ENCODE measurements at places on chromosomes 12 and 14.

GRCh38 chr12:92601176-92601575 lies 101.6 kb upstream of the PLEKHG7 start:
- DNase-seq, result no peak

GRCh38 chr14:71918955-71919354 lies 13.3 kb upstream of the RGS6 start:
- DNase-seq, result peak; percentile 9

DNA sequence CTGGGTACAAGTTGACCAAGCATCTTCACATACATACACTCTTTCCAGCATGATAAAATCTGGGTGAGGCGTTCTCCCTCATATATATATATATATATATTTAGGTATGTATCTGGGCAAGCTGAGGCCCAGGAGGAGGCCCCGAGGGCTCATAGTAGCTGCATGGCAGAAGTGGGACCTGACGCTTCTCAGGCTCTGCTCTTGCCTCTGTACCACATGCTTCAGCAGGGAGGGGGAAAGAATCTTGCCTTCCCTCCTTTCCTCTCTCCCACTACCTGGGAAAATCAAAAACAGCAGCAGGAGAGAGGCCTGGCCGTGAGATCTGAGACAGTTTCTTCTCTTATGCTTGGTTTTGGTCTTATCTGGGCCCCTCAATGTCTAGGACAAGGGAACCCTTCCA lies 9.2 kb downstream of the PPP1R1A start:
- DNase-seq, result no peak

DNA sequence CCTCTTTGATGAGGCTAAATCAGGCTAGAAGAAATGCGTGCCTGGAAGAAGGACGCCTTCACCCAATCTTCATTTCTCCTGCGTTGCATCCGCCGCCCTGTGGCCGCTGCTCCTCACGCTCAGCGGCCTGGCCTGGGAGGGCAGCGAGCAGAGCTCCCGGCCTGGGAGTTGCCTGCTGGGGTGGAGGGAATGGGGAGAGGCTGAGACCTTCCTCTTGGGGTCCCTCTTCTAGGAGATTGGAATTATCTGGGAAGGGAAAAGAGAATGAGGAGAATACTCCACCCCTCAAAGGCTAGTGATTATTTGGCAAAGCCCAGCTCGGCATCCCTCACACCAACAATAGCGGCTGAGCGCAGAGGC lies 2.4 kb upstream of the HOXC12 start:
- no peak for DNase-seq

GRCh38 chr14:69268223-69268622 lies 8.3 kb downstream of the GALNT16 start:
- DNase-seq, result no peak

DNA sequence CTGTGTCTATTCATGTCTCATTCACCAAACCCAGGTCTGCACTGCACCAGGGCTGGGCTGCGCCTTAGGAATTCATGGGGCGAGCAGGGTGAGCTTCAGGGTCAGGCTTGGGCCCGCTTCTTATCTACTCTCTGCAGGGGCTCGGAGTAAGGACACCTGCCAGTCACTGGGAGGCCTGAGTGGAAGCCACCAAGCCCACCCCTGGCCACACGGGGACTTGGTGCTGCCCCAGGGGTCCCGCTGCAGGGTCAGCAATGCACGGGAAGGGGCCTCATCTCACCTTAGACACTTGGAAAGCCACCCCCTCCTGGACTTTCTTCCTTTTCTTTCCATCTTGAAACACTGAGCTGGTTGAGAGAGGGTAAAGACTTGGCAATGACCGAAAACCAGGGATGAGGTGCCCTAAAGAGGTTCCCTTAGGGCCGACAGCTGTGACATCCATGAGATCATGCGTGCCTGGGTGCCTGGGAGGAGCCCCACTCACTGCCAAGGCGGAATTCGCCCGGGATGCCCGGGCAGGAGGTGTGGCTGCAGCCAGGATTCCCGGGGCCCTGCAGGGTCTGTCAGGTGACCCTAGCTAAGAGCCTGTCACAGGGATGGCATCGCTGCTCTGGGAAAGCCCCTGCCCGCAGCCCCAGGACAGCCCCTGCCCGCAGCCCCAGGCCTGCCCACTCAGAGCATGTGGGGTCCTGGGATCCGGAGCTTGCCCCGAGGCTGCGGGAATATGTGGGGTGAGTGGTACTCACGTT lies 45.5 kb upstream of the EML1 start:
- no peak for DNase-seq

DNA sequence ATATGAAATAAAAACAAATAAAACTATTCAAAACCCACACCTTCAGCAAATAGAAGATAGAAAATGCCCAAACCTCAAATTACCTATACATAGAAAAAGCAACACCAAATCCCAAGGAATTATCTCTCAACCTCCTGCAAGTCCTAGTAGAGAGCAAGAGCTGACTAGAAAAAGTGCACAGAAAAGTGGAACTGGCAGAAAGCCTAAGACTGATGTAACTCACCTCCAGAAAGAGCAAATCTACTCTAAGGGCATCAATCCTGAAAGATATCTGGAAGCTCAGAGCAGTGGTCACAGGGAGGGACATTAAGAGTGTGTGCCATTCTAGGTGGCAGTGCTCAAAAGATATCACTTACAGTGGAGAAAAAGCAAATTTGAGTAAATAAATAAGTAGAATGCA lies 62.1 kb upstream of the PLEKHG7 start:
- no peak for DNase-seq

- no peak for DNase-seq
These were observed 843.5 kb downstream of the BCL11B start for GRCh38 chr14:98428483-98428994.

DNA sequence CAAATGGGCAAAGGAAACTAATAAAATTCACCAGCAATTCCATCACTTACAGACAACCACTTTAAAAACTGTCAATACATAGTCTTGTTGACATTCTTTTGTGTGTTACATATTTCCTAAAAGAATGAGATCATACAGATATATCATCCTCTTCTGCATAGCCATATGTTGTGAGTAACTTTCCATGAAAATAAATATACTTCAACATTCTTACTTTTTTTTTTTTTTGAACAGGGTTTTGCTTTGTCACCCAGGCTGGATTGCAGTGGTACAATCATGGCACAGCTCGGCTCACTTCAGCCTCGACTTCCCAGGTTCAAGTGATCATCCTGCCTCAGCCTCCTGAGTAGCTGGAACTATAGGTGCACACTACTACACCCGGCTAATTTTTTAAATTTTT lies 20.9 kb downstream of the ZC2HC1C start:
- no peak for DNase-seq

DNA sequence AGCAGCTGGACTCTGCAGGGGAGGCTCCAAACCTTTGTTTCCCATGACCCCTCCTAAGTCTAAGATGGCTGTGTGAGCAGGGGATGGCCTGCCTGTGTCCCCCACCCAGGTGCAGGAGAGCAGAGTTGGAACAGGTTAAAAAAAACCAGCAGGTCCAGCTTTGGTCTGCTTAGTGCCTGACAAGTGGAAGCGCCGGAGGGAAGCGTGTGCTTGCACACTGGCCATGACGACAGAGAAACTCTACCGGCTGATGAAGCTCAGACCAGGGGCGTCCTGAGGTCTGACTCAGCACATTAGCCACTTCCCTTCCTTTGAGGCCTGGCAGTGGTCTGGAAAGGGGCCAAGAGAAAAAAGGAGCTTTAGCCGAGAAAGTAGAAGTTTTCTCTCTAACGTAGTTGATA lies 280.1 kb downstream of the VRK1 start:
- DNase-seq, result peak; percentile 22

DNA sequence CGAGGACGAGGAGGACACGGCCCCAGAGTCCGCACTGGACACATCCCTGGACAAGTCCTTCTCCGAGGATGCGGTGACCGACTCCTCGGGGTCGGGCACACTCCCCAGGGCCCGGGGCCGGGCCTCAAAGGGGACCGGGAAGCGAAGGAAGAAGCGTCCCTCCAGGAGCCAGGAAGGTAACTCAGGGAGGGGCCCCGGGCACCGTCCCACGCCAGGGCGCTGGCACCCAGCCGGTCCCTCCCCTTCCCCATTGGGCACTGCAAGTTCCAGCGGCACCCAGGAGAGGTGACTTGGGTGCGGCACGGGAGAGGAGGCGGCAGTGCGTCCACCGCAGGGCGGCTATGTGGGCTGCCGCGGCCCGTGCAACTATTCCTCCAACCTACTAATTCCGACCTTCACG lies 9.3 kb upstream of the ADSS1 start:
- no peak for DNase-seq

DNA sequence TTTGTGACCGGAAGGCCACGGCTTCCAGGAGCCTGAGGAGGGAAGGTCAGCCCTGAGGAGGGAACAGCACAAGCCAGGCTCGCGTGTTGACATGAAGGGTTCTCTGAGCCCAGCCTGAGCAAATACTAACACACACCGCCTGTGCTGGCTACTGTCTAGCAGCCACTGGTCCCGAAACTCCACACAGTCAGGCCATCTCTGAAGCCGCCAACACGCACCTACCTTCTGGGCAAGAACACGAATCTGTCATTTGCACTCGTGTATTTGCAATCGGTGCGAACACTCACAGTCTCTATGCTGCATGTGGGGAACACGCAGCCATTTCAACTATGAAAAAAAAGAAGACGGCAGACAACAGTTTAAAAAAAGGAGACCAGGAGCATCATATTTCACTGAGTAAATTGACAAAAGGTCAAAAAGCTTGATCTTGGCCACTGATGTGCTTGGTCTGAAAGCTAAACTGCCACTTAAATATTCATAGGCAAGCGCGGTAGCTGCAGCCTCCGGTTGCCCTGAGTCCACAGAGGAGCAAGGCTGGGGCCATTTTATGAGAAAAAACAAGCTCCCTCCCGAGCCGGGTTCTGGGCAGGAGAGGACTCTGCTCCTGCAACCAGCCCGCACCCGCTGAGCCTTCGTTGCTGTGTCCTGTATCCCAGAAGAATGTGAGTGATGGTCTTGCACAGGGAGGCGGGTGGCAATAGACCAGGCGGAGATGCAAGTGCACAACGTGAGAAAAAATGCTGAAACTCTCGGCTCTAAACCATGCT lies 57.8 kb downstream of the RIMBP2 start:
- no peak for DNase-seq

- DNase-seq, result no peak
These were observed 1315.2 kb downstream of the LRFN5 start for GRCh38 chr14:42921901-42922300.

DNA sequence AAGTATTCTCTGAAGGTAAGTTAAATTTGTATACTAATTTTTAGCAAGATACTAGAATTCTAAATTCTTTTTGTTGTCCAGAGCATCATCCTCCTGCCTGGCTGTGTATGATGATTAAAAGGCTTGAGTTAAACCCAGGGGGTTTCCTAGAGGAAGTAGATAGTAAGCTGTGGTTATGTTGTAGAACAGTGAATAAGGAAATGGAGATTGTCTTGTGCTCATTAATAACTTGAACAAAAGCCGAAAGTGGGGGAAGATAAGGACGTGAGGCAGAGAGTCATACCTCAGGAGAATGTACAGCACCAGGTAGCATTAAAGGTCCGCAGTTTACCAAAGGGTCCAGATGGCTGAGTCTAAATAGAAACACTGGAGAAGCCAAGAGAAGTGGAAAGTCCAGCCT lies 42.0 kb downstream of the CKB start:
- no peak for DNase-seq

DNA sequence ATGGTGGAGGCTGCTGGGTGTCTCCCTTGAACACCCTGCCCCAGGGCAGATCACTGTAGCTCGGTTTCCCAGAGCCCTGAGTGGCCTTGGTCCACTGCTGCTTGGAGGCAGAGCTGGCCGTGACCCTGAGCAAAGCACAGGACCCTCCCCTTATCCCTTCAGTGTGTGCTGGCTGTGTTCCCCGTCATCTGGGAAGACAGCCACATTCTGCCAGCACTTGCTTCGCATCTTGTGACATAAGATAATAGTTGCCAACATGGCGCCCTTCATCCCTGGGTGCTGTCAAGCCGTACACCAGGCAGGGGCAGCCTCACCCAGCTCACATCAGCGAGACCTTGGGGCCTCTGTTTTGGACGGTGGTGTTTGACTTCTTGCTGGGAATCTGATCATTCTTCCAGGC lies 12.1 kb upstream of the ALDH2 start:
- DNase-seq, result no peak

DNA sequence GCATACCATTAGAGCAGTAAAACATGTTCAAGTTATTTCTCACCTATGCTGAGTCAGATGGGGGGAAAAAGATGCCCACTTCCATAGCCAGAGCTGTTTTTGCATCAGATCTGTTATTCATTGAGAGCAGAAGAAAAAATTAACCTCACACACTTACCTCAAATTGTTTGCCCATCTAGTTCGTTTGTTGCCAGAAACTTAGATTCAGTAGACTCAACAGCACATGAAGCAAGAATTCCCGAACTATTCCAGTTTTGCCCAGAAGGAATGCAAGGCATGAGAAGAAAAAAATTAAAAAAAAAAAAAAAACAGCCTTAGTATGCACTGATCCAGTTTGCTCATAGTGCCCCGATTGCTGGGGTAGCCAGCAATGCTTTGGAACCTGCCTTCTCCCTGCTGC lies 12.4 kb upstream of the DPF3 start:
- no peak for DNase-seq

DNA sequence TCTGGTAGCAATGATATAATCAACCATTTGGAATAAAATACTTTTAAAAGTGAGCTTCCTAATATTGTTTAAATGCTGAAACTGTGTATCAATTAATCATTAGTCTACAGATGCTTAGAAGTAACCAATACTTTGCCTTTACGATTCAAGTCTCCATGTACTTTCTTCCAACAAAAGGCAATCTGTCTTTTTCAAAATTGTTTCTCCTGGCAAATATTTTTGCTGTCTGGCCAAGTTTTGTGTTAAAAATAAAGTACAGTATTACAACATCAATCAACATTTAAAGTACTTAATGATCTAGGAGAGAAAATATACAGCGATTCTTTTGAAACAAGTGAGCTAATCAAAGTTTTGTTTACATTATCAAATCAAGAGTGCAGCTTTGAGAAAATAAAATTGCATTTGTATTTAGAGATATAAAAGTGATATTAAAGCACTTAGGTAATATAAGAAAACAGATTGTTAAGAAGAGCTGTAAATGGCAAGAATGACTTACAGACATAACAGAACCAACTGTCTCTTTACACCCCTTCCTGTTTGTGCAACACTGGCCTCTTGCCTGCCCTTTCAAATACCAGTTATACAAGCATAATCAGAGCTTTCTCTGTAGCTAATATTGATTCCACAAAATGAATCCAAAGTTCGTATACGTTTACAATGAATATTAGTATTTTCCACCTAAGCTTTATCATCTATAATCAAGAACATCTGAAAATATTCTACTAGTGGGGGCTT lies 38.2 kb upstream of the FBLN5 start:
- DNase-seq, result no peak

- DNase-seq, result peak; percentile 73
These were observed 4.4 kb downstream of the LGALS3 start for GRCh38 chr14:55133416-55133815.

- DNase-seq, result no peak
These were observed 37.2 kb downstream of the LRP6 start for GRCh38 chr12:12229556-12230092.

DNA sequence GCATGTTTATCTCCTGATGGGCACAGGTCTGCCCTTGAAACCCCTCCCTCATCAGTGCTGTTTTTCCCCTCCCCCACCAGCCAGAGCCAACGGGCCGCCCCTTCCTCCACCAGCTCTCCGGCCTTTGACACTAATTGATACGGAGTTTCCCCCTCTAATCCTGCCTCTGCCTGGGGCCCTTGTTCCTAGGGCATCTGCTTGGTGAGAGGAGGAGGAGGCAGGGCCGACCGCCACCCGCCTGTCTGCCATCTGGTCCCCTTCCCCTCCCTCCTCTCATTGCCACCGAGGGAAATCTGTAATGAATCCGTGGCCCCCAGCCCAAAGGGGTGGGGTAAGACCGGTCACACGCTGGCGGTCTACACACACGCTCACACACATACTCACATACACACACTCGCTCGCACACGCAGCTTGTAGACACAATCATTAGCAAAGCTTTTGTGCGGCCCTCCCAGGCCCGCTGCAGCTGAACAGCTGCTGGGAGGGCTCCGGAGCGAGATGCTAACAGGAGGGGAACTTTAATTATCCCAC lies 27.4 kb downstream of the SRRM4 start:
- DNase-seq, result no peak
